Activated CD8-positive, alpha-beta memory T cell treated with anti-CD3 and anti-CD28 coated beads for 1 hour (primary cell): ENCODE measurements at places on chromosomes 4 and X.

DNA sequence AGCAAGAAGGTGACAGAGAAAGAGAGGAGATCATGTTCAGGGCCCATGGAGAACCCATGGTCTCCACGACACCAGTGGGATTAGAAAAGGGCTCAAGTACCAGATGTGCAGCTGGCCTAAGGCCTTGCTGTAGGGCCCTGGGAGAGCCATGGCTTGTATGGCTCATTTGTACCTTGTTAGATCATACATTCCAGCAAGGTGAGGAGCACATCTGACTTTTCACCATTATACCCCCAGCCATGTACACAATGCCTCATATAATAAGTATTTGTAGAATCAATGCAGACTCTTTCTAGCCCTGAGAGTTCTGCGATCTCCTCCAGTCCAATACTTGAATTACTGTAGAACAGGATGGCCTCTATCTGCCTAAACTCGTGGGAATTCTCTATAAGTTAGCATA is 94.2 kb upstream of the MAP3K15 start:
- DNase-seq = no peak

- no peak for DNase-seq
Measured at GRCh38 chrX:960821-961220, 251.6 kb downstream of the CRLF2 start.

- DNase-seq = no peak
Measured at GRCh38 chrX:48813644-48814043, 11.8 kb downstream of the HDAC6 start.

- DNase-seq = no peak
Measured at GRCh38 chrX:28590396-28590795, 3.1 kb downstream of the IL1RAPL1 start.

DNA sequence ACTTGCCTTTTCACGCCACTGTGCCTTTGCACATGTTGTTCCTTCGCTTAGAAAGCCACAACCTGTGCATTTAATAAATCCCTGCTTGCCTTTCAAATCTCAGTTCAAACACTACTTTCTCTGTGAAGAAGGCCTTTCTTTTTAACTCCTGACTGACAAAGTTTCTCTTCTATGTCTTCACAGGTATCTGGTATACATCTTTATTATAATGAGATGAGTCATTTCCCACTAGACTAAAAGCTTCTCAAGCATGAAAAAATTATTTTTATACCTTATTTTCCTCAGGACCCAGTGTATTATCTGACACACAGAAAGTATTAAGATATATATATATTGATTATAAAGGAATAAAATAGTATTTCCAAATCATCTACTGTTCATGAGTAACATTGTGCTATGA is 189.9 kb downstream of the TBCK start:
- no peak for DNase-seq

DNA sequence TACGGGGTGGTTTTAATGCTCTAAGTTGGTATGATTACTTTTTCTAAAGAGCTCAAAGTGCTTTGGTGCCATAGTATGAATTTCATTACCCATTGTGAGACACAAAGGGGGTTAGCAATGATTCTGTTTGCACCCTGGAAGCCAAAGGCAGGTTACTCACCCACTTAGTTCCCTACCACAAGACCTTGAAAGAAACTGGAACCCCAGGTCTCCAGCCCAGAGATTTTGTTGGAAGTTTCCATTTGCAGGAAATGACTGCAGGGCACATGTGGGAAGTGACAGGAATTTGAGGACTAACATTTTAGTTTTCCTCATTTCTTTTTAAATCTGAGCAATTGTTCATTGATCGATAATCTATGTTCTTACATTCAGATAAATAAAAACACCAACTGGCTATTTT is 1.8 kb upstream of the HS3ST1 start:
- no peak for DNase-seq

DNA sequence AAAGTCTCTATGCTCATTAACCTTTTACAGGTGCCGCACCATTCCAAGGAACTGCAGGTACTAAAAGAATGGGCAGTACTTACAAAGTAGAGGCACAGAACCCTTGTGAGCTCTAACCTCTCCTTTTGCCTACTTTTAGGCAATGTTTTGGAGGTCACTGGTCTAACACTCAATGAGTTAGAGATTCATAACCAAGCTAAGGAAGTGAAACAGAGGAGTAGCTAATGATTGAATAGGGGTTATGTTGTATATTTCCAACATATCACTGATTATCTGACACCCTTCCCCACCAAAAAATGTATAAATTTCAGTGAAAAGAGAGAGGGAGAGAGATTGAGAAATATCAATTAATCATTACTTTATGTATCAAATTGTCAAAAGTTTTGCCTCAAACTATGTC is 269.3 kb downstream of the PCDH7 start:
- DNase-seq = no peak

- peak; percentile 73 for DNase-seq
Measured at GRCh38 chrX:153333821-153334653, at the start of gene ZNF275. Gene ZNF275, plus strand, starts transcription at chrX:153334153. Its CDS starts 2,527 bp downstream, at chrX:153336680.

DNA sequence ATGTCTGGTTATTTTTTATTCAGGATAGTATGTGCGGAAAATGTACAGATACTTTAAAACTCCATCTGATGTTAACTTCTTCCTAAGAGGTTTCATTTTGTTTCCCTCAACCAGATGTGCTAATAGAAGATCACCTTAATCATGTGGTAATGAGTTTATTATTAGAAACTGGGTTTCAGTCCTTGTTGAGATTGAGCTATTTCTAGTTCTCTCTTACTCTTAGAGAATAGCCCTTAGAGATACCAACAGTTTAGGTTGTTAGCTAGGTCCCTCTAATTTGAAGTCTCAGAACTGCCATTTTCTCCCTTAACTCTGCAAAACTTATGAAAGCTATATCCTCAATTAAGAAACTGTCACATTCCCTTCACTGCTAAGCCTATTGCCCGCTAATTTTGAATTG is 13.0 kb downstream of the FAM47A start:
- DNase-seq = no peak

DNA sequence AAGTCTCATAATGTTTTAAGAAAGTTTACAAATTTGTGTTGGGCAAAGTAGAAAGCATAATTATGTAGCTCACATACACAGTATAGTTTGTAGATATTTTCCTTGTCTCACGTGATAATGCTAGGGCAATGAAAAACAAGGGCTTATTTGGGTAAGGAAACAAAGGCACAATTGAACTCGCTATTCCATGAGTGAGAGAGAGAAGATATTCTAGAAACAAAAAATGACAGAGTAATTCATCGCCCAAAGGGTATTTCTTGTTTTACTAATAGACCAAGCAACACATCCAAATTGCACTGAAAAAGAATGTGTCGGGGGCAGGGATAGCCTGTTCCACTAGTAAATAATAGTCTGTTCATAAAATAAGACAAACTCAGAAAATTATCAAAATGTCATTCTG is 3.6 kb upstream of the ASB11 start:
- no peak for DNase-seq

DNA sequence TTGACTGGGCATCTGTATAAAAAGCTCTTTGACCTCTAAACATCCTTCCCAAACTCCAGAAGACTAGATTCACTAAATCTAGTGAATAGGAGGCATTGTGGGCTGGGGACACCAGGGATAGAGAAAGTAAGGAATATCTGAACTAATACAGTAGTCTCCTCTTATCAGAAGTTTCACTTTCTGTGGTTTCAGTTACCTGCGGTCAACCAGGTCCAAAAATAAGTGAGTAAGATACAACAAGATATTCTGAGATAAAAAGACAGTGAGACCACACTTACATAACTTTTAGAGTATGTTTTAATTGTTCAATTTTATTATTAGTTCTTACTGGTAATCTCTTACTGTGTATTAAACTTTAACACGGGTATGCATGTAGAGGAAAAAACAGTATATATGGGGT is 376.5 kb downstream of the HNRNPD start:
- no peak for DNase-seq

GRCh38 chrX:96474029-96474740 is 210.5 kb upstream of the DIAPH2 start:
- DNase-seq = no peak

GRCh38 chr4:7719354-7720174 is 220.1 kb downstream of the AFAP1 start:
- peak; percentile 39 for DNase-seq

DNA sequence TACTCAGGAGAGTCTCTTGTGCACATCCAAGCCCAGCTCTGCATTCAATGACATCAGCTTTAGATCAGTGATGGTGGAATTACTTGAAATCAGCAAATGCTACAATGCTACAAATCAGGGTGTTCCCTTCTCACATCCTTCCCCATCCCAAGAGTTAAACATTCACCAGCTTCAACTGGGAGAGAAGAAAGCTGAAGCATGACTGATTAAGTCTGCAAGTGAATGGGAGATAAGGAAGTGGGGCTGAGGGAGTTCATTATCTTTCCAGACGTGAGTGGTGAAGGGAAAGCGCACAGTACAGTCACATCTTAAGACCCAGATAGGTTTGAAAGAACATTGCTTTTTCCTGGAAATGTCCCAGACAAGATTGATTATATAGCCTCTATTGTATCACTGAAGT is 26.2 kb upstream of the MAP9 start:
- no peak for DNase-seq

DNA sequence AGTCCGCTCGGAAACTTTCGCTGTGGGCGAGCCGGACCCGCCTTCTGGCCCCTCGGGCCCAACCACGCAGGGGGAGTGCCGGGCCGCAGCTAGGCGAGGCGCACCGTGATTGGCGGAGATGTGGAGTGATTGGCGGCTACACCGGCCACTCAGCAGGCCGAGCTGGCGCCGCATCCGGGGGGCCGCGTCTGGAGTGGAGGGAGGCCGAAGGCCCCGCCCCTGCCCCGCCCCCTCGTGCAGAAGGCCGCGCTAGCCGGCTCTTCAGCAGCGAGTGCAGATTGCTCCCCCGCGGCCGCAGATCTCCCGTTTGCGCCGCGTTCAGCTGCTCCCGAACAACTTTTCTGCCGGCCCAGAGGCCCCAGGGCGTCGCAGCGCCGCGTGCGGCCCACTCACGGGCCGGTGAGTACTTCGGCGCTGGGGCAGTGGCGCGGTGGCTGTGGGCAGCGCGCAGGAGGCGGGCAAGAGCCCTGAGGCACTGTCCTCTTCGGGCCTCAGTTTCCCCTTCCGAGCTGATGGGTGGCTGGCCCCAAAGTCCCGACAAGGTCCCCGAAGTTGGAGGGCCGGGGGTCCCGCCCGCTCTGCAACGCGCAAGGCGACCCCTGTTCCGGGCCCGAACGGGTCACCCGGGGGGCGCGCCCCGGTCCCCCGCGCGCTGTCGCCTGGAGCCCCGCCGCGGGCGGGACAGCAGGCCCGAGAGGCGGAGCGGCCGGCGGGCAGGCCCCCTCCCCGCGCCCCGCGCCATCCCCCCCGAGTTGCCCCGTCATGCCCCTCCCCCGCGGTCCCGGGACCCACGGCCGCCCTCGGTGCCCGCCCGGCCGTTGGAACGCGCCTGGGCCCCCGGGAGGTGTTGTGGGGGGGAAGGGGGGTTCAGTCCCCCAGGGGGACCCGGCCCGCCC is at the start of gene WFS1:
Gene WFS1 (plus strand): TSS at position 235 of the 896 bp plus-strand sequence. CDS start 7,606 bp downstream, outside the sequence.
- peak; percentile 95 for DNase-seq

- no peak for DNase-seq
Measured at GRCh38 chrX:9938516-9938915, 28.6 kb upstream of the CLDN34 start.

DNA sequence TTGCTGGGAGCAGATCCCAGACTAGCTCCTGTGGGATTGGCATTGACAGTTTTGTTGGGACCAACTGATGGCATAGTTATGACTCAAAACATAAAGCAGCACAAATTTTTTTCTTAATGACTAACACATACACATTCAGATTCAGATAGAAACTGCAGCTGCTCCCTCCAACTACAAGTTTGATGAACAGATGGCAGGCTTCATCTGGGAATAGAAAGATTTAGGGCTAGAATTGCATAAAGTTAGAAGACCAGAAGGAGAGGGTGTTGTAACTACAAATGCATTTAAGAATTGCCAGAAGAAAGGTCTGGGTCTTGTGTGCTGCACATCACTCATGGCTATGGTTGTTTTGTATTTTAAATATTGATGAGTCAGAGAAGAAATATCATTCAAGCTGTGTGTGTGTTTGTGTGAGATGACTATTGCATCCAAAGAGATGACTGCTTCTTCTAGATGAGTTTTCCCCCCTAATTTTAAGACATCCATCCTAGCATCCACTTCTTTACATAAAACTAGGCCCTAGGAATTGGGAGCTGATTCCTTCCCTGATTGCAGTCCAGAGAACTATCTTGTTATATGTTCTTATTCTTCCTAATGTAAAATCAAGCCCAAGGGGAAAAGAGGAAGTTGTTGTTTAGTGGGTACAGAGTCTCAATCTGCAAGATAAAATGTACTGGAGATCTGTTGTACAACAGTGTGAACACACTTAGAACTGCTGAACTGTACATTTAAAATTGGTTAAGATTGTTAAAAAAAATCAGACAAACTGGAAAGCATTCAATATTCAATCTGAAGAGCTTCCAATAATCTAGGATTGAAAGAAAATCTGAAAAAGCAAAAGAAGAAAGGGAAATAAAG is 175.1 kb downstream of the PARM1 start:
- DNase-seq = no peak

DNA sequence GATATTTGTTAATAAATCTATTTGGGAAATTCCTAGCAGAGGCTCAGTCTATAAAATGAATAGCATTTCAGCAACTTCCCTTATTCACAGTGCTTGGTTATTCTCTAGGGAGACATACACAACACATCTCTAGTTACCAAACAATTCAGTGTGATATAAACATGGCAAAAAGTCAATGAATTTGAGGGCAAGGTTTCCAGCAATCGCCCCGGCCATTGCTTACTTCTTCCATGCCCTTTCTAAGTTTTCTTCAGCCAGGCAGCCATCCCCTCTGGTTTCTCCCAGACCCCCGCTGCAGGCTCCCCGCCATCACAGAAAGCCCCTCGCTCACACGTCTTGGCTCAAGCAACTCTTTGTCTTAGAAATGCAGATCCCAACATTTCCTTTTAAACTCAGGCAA is 4.4 kb downstream of the TLR7 start:
- no peak for DNase-seq

DNA sequence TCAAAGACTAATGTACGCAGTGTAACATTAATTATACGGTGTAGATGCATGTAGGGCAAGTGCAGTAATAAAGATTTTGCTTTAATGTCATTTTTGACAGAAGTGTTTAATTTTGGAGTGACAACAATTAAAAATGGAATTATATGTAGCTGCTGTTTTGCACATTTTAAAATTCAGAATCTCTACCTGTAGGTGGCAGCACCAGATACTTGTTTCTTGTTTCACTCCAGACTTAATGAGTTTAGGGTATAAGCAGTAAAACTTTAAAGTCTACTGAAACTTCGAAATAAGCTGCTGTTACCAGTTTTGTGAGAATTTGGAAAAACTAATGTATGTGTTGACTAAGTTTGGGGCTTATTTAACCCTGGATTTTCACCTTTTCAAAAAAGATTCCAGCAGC is 144.9 kb downstream of the POLA1 start:
- DNase-seq = no peak

- DNase-seq = no peak
Measured at GRCh38 chr4:174105202-174105601, 178.3 kb downstream of the FBXO8 start.

GRCh38 chr4:70956549-70957210 is 36.8 kb upstream of the DCK start:
- no peak for DNase-seq
